Neural progenitor cell (in vitro differentiated cells): ENCODE measurements at places on chromosomes 1 and 21.

DNA sequence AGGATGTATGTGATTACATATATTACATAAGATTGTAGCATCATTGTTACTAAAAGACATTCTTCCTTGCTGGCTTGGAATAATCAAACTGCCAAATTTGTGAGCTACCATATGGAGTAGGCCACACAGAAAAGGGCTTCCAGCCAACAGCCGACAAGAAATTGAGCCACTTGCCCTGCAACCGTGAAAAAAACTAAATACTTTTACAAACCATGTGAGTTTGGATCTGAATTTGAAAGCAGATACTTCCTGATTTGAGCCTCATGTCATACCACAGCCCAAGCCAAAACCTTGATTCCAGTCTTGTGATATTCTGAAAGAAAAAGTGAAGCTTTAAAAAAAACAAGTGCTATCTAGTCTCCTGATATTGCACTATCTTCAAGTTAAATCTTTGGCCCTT lies 55.6 kb upstream of the PRMT6 start:
- H3K4me1 ChIP-seq, result no peaks in the 10 kb centered on the region
- DNase-seq, result no peak
- H3K27ac ChIP-seq, result no peak overlapping the region
- no peak overlapping the region for H3K4me3 ChIP-seq

GRCh38 chr1:53126495-53126894 lies 15.9 kb downstream of the SLC1A7 start:
- H3K4me3 ChIP-seq, result no peak overlapping the region
- H3K4me1 ChIP-seq, result peaks cover 21% of the 10 kb centered on the region
- H3K27me3 ChIP-seq, result no peaks in the 10 kb centered on the region

- no peak overlapping the region for H3K27ac ChIP-seq
- no peaks in the 10 kb centered on the region for H3K4me1 ChIP-seq
- H3K27me3 ChIP-seq, result no peaks in the 10 kb centered on the region
- H3K36me3 ChIP-seq, result no peaks in the 10 kb centered on the region
- no peak overlapping the region for H3K4me3 ChIP-seq
- no peak for DNase-seq
Measured at GRCh38 chr1:88022516-88022915, 661.6 kb upstream of the PKN2 start.

DNA sequence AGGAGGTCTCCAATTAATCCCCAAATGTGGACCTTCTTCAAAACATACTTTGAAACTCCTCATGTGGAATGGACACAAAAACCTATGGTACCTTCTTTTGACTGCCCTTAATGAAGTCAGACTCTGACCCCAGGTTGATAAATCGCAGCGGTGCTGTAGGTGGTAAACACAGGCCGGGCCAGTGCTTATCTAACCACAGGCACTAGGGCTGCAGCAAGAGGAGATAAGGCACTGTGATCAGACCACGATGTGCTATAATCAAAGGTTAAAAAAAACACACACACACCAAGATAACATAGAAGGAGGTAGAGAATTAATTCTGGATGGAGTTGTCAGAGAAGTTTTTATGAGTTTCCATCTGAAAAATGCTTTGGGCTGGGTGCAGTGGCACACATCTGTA lies 52.3 kb upstream of the SIPA1L2 start:
- H3K27me3 ChIP-seq, result no peaks in the 10 kb centered on the region
- H3K27ac ChIP-seq, result no peak overlapping the region
- no peaks in the 10 kb centered on the region for H3K4me1 ChIP-seq
- no peaks in the 10 kb centered on the region for H3K36me3 ChIP-seq
- DNase-seq, result no peak
- H3K4me3 ChIP-seq, result no peak overlapping the region
